ENCODE measurements at places on chromosomes 12 and 14.

GRCh38 chr12:94604366-94604698 is 46.0 kb downstream of the TMCC3 start:
- no peak for DNase-seq

DNA sequence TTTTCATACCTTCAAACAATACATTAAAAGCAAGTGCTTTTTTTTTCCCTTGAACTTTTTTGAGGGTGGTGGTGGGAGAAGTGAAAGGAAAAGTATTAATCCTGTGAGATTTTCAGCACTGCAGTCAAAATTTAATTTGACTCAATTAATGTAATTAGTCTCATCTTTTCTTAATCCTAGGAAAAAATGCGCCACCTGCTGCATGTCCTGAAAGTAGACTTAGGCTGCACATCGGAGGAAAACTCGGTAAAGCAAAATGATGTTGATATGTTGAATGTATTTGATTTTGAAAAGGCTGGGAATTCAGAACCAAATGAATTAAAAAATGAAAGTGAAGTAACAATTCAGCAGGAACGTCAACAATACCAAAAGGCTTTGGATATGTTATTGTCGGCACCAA is 52.2 kb downstream of the SPATA7 start:
- no peak for DNase-seq

DNA sequence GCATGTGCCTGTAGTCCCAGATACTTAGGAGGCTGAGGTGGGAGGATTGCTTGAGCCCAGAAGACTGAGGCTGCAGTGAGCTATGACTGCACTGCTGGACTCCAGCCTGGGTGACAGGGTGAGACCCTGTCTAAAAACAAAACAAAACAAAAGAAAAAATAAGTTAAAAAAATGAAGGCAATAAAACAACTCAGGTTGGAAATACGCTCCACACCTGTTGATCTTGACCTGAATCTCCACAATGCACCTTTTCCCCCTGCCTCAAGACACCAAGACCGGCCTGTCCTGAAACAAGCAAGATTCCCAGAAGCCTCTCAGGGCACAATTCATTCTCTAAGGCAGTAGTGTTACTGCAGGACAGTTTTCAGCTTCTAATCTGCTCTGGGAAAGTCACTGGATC is 20.8 kb upstream of the CEBPE start:
- no peak for DNase-seq

- DNase-seq: no peak
Measured at GRCh38 chr12:52857500-52857899, 8.7 kb upstream of the KRT78 start.

GRCh38 chr12:81588235-81589008 is 170.7 kb downstream of the PPFIA2 start:
- no peak for DNase-seq

DNA sequence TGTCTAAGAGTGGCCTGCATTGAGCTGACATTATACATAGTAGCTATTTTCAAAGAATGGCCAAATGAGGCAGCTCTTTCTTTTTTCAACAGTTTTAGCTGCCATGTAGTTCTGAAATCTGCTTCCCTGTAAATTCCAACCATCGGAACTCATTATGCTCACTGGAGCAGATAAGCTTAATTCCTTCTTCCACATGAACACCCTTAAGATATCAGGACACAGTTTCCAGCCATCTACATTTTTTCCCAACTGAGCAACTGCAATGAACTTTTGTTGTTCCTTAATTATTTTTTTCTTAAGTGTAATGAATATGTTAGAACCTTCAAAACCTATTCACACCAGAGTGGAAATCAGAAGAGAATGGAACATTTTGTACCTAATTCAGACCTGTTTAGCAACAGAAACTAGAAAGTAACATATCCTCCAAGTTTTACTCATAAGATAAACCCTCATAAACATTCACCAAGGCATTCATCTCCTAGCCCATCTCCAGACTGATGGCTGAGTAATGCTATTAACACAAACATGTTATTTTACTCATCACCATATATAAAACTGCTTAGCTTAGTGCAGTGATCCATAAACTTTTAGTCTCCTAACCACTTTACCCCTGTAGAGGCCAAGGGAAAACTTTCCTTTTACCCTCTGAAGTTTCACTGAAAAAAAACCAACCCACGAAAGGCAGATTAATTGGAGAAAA is 296.1 kb upstream of the SYT1 start:
- DNase-seq: no peak

DNA sequence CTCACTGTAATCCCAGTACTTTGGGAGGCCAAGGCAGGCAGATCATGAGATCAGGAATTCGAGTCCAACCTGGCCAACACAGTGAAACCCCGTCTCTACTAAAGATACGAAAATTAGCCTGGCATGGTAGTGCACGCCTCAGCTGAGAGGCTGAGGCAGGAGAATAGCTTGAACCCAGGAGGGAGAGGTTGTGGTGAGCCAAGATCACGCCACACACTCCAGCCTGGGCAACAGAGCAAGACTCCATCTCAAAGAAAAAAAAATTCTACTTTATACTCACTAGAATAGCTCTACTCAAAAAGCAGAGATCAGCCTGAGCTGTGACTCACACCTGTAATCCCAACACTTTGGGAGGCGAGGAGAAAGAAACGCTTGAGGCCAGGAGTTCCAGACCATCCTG is 17.1 kb downstream of the NUMB start:
- DNase-seq: no peak

DNA sequence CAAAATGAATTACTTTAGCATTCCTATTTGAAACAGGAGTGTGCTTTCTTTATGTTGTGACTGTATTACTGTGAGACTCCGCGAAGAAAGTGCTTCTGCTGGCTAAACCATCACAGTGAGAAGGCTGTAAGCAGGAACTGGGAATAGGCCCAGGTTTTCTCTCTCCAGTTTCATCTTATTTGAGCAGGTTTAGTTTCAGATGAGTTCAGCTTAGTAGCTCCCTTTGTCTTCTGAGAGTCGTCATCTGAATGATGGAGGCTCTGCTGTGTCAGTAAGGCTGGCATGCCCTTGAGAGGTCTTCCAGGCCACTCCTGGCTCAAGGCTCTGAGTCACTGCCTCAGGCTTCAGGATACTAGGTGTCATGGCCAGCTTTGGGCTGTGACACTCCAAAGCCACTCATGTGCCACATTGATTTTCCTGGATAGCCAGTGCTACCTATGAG is 205.6 kb upstream of the RGS6 start:
- no peak for DNase-seq

- no peak for DNase-seq
Measured at GRCh38 chr12:109460538-109460937, 16.6 kb downstream of the KCTD10 start.

- no peak for DNase-seq
Measured at GRCh38 chr12:130041983-130042812, 120.1 kb upstream of the FZD10 start.

- DNase-seq: no peak
Measured at GRCh38 chr12:109741970-109742703, 28.5 kb downstream of the FAM222A start.

DNA sequence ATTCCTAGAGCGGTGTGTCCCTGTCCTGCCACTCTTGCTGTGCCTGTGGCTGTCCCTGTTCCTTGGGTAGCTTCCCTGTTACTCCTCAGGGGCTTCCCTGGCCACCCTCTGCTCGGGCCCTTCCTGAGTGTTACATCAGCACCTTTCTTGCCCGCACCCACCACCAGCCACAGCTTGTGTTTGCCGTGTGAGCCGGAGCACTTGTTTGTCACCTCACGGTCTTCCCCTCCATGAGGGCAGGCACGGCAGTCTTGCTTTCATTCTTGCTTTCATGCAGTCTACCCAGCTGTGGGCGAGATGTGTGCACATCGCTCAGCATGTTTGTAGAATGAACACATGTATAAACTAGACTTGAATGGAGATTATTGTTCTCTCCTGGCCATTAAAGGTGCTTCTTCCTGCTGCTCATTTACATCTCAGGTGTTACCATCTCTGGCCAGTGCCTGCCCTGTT is 42.0 kb downstream of the TRAF3 start:
- DNase-seq: no peak

DNA sequence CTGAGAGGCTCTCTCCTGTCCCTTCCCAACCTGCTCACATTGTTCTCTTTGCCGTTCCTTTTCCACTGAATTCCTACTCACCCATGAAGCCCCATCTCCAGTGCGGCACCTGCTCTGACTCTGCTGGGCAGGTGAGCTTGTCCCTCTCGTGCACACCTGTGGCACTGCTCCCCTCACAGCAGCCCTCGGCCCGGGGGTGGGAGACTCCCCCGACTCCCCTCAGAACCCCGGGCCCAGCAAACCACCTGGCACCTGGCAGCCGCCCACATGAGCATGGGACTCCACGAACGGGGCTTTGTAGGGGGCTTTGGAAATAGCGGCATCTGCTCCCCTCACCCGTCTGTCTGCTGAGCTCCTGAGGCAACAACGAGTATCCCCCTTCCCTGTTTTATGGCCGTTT is 162.4 kb upstream of the PRMT8 start:
- DNase-seq: no peak

DNA sequence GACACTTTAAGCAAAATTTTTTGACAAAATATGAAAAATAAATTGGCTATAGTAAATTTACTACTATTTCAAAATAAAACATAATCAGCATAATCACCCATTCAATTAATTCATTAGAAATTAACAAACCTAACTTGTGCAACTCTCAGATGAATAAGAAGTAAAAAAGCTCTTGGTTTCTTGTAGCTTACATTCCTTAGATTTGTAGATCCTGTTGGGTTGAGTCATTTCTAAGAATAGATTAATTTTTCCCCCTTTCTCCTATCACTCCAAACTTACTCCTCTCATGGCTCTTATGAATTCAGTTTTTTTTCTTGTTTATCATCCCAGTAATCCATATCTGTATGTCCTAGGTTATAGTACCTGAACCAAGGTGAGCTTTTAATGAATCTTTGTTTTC is 230.9 kb upstream of the LRIG3 start:
- no peak for DNase-seq

- DNase-seq: no peak
Measured at GRCh38 chr14:76333664-76334063, 42.3 kb upstream of the ESRRB start.

DNA sequence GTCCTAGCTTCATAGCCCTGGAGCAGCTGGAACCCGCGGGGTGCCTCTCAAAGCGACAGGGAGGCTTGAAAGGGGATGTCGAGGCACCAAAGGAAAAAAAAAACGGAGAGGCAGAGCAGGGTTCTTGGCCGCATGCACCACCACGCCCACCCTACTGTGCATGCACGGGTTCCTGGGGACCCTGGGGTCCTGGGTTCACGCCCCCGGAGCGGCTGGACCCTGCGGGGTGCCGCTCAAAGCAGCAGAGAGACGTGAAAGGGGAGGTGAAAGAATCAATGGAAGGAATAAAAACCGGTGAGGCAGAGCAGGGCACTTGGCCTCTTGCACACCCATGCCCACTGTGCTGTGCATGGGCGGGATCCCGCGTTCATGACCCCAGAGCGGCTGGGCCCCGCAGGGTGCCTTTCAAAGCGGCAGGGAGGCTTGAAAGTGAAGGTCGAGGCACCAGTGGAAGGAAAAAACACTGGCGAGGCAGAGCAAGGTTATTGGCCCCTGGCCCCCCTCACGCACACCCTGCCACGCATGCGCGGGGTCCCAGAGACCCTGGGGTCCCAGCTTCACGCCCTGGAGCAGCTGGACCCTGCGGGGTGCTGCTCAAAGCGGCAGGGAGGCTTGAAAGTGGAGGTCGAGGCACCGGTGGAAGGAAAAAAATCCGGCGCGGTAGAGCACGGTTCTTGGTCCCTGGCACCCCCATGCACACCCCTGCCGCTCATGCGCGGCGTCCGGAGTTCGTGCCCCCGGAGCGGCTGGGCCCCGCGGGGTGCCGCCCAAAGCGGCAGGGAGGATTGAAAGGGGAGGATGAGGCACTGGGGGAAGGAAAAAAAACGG is 318.5 kb downstream of the ALG10 start:
- DNase-seq: no peak

DNA sequence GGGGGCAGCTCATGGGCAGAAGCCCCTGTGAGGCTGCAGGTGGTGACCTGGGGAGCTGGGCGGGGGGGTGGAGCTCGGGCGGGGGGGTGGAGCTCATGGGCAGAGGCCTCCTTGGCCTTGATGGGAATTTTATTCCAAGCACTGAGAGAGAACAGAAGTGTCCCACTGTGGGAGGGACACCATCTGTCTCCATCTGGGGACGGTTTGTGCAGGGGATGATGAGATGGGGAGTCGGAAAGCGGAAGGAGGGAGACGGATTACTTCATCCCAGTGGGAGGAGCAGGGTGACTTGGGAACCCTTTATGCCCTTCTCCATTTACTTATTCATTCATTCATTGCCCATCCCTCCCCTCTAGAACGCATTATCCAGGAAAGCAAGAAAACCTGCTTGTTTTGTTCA is 304.7 kb downstream of the ADGRD1 start:
- no peak for DNase-seq

- no peak for DNase-seq
Measured at GRCh38 chr14:50057331-50057730, 59.0 kb downstream of the VCPKMT start.

GRCh38 chr12:131348646-131349045 is 362.2 kb upstream of the SFSWAP start:
- peak; percentile 20 for DNase-seq

- DNase-seq: no peak
Measured at GRCh38 chr12:47814539-47815170, 5.0 kb downstream of the HDAC7 start.

DNA sequence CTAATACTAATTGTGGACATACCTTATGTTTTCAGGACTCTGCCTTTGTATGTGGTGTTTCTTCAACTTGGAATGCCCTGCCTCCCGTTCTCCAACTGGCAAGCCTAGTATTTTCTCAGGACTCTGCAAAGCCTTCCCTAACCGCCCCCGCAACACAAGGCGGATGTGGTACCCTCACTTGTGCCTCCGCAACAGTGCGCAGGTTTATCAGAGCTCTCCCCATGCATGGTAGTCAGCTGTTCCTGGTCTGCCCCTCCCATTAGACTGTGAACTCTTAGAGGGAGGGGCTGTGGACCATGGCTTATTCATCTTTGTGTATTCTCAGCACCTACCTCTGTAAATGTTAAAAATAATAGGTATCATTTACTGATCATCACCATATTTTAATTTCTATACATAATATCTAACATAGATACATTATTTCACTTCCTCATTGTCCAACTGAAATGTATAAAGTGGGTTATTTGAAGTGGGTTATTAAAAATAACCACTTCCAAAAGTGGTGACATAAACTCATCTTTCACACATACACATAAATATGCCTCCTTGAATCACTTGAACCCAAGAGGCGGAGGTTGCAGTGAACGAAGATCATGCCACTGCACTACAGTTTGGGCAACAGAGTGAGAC is 9.0 kb downstream of the LPAR5 start:
- no peak for DNase-seq

Measured in pons (tissue), 1 donor.